ENCODE measurements at places on chromosomes 16 and 17.
A peak's percentile ranks its signal among the peaks of the same experiment; 100 is the strongest.

DNA sequence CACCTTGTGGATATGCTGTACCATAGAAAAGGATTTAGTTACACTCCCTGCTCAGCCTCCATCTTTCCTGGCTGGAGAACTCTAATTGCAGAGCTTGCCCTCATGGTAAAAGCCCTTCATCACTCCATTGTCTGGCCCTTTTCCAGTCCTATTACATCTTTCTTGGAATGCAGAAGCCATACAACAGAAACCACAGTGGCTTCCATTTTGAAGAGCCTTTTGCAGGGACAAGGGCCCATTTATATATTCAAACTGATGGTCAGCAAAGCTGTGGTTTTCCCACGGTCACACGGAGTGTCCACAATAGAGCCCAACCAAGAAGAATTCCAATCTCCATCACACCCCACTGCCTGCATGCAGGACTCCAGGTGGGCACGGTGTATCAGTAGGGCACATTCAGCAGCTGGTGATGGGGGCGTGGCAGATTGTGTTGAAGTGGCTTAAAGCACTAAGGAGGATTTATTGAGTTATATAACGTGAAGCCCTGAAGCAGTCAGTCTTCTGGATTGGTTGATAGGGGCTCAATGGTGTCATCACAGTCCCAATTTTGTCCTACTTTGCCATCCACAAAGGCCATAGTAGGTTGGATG, 20.3 kb downstream of the COPRS start:
- DNase-seq: no peak

DNA sequence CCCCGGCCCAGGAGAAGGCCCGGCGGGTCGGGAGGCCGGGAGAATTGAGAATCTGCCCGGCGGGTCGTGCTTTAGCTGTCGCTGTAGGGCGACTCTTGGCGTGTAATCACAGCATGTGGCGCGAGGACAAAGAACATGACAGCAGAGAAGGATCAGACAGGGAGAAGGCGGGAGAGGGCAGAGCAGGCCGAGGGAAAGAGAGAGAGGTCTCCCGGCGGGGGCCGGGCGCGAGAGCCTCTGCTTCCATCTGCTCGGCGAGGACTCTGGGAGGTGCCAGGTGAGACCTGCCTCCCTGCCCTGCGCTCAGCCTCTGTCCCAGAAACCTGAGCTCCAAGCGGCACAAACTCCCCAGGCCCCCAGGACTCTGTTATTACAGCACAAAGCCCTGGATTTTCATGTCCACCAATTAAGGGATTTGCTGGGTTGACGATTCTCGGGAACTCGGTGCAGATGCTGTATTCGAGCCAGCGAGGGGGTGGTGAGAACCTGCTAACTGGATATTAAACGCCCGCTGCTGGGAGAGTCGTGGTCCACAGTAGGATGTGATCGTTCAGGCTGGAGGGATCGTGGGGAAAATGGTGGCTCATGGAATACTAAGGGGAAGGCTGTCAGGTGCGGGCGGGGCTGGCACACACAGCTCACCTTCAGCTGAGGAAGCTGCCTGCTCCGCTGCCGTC, 172.0 kb upstream of the CIBAR2 start:
- DNase-seq: no peak

DNA sequence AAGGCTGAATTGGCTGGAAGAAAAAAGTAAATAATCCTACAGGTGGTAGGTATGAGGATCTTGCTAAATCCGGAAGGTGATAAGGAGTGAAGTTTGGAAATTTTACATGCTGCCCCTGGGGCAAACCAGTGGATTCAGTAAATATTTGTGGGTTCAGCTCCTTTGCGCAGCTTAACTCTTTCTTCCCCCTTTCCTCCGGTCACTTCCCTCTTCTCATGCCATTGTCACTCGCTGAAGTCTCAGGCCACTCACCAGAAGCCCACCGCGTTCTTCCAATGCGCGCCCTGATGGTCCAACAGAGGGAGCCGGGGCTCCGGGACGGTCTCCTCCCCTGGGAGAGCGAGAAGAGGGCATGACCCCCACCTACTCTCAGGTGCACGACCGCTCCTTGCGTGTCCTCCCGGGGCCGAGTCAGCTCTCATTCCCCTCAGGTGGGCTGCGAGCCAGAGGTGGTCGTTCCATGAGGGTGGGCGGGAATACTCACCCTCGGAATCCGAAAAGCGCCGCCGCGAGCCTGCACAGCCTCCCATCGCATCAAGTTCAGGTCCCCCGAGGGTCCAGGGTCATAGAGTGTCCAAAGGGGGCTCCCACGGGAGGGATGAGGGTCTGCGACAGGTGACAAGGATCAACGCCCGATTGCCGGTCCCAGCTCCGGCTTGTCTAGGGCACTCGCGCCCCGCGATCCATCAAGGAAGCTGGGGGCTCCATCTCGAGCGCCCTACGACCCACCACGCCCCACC, 474 bp downstream of the CLN3 start:
- DNase-seq: no peak

DNA sequence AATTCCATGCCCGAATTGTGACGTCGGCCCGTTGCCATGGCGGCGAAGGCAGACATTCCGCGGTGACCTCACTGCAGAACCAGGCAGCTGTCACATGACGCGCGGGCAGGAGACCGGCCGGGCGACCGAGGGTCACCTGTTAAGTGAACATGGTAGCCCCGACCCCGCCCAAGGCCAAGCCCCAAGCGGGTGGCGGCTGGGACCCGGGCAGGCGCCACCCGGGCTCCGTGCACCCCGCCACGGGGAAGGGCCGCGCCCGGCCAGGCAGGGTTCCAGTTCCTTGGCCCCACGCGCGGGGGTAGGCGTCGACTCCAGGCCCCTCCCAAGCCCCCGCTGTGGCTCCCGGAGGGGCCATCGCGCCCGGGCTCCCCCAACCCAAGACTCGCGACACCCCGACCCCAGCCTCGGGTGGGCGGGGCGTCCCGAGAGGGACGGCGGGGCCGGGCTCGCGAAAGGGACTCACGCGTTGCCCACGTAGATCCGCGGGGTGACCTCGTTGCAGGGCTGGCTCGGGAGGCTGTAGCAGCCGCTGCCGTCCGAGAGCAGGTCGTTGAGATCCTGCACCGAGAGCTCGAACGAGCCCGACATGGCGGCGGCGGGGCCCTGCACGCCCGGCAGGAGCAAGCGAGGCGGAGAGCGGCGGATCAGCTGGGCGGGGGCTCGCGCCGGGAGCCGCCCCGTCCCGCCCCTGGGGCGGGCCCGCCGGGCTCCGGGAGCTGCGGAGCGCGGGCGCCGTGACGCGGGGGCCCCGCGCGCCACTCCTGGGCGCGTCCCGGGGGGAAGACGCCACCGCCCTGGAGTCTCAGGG, at the start of gene DUSP3:
Gene DUSP3 (minus strand): TSS at position 641 of the 808 bp plus-strand sequence. CDS start 53 bp downstream, at position 588.
- peak; percentile 58 for DNase-seq

DNA sequence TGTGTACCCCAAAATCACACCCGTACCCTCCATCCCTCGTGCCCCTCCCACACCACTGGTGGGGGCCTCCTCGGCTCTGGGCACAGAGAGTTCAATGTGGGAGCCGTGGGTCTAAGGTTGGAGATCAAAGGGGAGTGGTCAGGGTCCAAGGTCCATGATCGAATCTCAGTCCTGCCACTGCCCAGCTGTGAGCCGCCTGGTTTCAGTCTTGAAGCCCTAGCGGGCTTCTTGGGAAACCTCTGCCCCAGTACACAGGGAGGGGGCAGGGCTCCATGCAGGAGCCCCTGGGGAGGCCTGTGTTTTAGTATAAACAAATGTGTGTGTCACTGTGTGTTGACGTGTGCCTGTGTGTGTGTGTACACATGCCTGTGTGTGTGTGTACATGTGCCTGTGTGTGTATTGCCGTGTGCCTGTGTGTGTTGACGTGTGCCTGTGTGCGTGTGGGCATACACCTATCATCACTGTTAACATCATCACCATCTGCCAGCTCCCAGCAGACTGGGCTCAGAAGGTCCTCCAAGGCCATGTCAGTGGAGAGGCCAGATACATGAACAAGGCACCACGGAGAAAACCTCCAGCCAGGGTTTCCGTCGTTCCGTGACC, 26.5 kb upstream of the ZNF469 start:
- DNase-seq: no peak

- DNase-seq: no peak
These were observed 15.1 kb downstream of the TRPV3 start for GRCh38 chr17:3542410-3543088.

- DNase-seq: peak; percentile 12
These were observed 318.3 kb downstream of the PHKB start for GRCh38 chr16:47779201-47780016.

GRCh38 chr16:53022374-53022773, 30.3 kb downstream of the CHD9NB start:
- no peak for DNase-seq

GRCh38 chr16:76749780-76750375, 441.1 kb upstream of the MON1B start:
- no peak for DNase-seq

DNA sequence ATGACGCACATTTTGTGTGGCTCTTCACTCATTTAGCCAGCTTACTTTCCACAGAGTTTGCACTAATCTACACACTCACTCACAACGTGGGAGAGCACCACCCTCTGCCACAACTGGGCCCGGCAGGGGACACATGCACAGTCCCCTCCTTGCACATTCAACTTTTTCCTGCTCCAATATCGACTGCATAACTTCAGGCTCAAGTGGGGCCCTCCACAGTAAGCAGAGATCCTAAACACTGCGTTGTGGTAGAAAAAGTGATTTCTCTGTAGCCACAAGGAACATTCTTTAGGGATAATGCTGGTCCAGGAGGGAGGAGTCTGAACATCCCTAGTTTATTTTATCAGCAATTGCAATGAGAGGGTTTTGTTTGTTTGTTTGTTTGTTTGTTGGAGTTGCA, 40.0 kb downstream of the MRPS23 start:
- no peak for DNase-seq

- DNase-seq: no peak
These were observed 1.6 kb downstream of the RNF213 start for GRCh38 chr17:80262291-80262690.

- DNase-seq: no peak
These were observed 6.0 kb downstream of the USP36 start for GRCh38 chr17:78834571-78834970.

GRCh38 chr17:75771334-75772281, 6.6 kb upstream of the GALK1 start:
- DNase-seq: no peak

DNA sequence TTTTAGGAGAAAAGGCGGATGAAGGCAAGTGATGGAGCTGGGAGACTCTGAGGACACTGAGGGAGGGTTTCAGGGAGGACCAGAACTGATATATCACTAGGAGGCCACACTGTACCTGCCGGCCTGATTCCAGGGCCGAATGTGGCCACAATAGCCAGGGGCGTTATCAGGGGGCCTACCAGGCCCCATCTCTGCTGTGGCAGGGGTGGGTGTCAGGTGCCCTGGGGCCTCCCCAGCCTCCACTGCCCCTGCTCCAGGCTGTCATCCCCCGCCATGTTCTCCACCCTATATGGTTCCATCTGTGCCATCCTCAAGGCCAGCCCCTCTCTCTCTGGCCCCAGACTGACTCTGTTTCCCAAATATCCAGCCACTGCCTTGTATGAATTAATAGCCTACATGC, 246.5 kb downstream of the GSG1L start:
- DNase-seq: no peak

GRCh38 chr17:8696906-8697305, 47.7 kb downstream of the CCDC42 start:
- no peak for DNase-seq

DNA sequence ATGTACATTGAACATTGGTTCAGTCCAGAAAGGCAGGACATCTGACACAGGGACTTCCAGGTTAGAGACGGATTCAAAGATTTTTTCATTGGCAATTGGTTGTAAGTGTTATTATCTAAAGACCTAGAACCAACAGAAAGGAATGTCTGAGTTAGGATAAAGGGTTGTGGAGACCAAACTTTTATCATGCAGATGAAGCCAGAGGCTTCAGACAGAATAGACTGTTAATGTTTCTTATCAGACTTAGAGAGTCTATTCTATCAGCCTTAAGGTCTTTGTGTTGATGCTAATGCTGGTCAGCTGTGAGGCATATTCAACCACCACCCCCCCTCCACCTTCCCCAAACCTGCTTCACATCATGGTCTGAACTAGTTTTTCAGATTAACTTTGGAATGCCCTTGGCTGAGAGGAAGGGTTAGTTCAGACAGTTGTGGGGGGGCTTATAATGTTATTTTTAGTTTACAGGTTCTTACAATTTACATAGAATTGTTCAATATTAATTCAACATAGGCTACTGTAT, 2.1 kb upstream of the ITGB3 start:
- no peak for DNase-seq

GRCh38 chr17:41521574-41522261, 3.0 kb upstream of the KRT15 start:
- DNase-seq: no peak

DNA sequence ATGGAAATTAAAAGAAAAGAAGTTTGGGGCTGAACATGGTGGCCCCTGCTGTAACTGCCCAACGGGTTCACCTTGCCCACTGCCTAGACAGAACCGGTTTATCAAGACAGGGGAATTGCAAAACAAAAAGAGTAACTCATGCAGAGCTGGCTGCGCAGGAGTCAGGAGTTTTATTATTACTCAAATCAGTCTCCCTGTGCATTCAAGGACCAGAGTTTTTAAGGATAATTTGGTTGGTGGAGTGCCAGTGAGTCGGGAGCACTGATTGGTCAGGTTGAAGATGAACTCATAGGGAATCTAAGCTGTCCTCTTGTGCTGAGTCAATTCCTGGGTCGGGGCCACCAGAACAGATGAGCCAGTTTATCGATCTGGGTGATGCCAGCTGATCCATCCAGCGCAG, 4.4 kb upstream of the SCPEP1 start:
- no peak for DNase-seq

DNA sequence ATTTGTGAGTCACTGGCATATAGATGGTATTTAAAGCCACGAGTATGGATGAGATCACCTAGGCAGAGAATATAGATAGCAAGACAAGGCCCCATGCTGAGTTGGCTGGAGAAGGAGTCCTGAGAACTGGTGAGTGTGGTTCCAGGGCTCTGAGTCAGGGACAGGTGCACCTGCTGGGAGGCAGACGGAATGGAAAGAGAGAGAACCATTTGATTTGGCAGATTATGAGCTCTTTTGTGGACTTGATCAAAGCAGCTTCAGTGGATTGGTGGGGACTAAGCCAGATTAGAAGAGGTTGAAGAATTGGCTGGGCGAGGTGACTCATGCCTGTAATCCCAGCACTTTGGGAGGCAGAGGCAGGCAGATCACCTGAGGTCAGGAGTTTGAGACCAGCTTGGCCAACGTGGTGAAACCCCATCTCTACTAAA, 4.3 kb upstream of the C16orf92 start:
- no peak for DNase-seq

DNA sequence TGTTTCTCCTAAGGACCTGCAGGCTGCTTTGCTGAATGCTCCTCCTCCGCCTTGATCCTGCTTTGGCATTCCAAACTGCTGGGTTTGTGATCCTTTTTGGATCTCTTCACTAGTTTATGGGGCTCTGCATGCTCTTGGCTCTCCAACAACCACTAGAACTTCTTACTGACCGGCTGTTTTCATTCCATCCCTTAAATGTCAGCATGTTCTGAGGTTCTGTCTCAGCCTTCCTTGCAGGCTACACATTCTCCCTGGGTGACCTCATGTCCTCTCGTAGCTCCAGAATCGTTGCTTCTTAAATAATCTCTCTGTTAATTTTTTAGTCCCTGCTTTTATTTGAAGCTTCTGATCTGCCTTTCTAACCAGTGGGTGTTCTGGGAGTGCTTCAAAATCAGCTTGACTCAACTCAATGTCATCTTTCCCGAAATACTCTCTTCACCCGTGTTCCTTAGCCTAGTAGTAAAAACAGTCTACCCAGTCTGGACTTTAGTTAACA, 119.0 kb upstream of the HS3ST2 start:
- DNase-seq: no peak
